ENCODE measurements at places on chromosomes 2 and 18.

DNA sequence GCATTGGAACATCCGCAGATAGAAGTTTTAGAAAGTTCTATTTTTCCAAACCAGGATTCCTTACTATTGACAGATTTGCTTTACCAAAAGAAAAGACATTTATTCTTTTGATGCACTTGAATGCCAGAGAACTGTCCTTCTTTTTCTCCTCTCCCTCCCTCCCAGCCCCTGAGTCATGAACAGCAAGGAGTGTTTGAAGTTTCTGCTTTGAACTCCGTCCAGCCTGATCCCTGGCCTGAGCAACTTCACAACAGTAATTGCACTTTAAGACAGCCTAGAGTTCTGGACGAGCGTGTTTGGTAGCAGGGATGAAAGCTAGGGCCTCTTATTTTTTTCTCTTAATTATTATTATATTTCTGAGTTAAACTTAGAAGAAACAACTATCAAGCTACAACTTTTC is 33.6 kb downstream of the APCDD1 start:
- peaks cover 2% of the 10 kb centered on the region for H3K27me3 ChIP-seq
- peaks cover 2% of the 10 kb centered on the region for H3K4me1 ChIP-seq
- no peaks in the 10 kb centered on the region for H3K36me3 ChIP-seq
- no peak overlapping the region for H3K4me3 ChIP-seq

- no peaks in the 10 kb centered on the region for H3K27me3 ChIP-seq
- DNase-seq = no peak
- H3K4me3 ChIP-seq = no peak overlapping the region
- no peaks in the 10 kb centered on the region for H3K36me3 ChIP-seq
Observed at GRCh38 chr2:197871780-197872456, 67.5 kb downstream of the PLCL1 start.

GRCh38 chr2:44107974-44108373 is 60.7 kb upstream of the PPM1B start:
- no peak overlapping the region for H3K27ac ChIP-seq
- H3K4me1 ChIP-seq = peaks cover 2% of the 10 kb centered on the region
- no peak overlapping the region for H3K4me3 ChIP-seq

GRCh38 chr18:37565977-37566478 is 430 bp upstream of the CELF4 start:
- peaks cover 7% of the 10 kb centered on the region for H3K4me1 ChIP-seq
- peaks cover 86% of the 10 kb centered on the region for H3K27me3 ChIP-seq
- no peaks in the 10 kb centered on the region for H3K36me3 ChIP-seq
- peak overlapping the region; percentile 79 for H3K4me3 ChIP-seq

Measured in progenitor cell of endocrine pancreas (in vitro differentiated cells).